ENCODE measurements at places on chromosomes 7 and 10.

- DNase-seq = no peak
Observed at GRCh38 chr7:99308461-99309074, 17.1 kb upstream of the ARPC1A start.

DNA sequence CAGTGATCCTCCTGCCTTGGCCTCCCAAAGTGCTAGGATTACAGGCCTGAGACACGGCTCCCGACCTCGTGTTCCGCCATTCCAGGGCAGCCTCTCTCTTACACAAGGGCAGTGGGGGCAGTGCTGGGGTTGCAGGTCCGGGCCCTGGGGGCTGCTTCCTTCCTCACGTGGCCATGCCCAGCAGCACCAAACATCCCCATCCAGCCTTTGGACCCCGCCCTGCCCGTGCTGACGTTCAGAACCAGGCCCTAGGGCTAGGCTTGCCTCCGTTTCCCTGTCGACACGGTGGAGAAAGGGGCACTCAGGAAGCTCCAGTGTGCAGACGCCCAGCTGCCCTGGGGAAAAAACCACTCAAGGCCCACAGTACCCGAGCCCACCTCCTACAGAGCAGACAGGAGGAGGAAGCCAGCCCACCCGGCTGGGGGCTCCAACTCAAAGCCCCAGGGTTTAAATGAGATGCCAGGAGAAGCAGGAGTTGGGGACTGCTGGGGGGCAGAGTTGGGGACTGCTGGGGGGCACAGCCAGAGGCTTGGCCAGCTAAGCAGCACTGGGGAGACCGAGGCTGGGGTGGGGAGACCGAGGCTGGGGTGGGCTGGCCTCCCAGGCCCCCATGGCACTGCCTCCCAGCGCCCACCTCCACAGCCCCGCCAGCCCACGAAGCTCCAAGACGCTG, 35.9 kb downstream of the ADAP1 start:
- no peak for DNase-seq

DNA sequence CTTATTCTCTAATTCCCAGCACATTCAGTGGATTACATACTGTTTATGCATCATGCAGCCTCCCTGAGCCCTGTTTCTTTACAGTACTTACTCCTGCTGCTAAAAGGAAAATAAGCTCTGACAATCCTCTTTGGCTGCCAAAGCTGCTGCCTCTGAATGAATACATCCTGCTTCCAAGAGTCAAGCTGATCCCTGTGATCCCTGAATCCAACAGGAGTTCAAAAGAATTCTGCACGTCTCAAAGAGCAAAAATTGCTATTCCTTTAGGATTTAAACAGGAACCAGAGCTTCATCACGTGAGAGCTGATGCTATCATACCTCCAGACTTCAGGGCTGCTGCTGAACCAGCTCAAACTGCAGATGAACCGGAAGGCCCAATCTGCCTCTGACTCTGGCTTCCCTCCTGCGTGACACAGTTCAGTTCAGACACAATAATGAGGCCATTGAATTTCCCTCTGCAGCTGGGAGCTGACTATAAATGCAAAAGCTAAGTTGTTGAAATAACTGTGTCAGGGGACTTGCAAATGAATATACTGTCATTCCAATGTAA, 851.0 kb upstream of the PHF14 start:
- no peak for DNase-seq

GRCh38 chr10:102040305-102041050, 15.5 kb downstream of the ARMH3 start:
- DNase-seq = no peak

DNA sequence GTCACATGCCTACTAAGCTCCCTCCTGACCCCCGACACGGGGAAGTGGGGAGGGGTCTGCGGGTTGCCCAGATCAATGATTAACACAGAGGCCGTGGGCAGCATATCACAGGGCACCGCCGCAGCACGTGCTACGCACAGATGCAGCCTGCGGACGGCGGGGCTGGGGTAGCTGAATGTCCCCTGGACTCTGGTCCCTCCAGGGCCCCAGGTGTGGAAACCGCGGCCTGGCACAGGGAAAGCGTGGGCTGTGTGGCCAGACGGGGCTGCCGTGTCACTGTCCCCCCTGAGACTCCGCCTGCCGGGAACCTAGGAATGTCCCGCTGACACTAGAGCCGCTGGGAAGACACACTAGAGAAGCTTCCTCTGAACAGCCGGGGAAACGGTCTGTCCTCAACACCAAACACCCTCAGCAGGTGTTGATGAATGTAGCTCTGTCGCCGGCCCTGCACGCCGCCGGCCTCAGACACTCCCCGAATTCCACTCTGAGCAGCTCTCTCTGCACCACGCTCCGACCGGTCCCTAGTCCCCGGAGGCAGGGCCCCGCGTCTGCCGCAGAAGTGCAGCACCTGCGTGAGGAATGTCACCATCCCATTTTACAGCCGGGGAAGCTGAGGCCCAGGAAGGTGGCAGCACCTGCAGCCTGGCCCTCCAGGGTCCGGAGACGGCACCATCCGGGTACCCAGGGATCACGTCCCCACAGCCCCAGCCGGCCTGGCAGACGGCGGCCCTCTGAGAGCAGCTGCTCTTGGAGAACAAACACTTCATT, 33.4 kb upstream of the PDGFA start:
- no peak for DNase-seq

DNA sequence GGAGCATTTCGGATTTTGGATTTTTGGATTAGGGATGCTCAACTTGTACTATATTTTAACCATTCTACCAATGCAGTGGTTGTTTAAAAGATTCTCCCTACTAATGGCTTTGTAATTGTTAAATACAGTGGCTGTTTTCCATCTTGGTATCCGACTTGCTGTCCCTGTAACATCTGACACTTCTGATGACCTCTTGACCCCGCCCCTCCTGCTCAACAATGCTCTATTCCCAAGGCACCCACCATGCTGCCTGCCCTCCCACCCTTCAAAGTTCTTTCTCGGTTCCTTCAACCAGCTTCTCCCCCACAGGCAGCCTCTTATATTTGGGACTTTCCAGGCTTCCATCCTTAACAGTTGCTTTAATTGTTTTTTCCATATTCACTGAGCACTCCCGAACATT, 2.0 kb downstream of the PRTFDC1 start:
- no peak for DNase-seq

DNA sequence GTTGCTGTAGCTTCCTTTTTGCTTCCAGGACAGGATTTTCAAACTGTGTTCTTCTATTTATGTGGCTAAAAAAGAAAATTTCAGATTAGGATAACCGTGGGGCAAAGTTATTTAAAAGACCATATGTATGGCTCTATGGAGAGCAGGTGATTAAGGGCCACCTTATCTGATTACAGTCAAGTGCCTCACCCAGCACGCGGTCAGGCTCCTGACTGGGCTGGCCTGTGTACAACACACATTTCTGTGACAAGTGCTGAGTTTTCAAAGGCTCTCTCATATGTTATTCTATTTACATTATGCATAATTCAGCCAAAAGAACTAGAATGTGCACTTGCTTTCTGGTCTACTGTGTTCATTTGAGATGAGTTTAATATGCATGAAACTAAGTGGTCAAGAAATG, 547.4 kb downstream of the PHTF2 start:
- DNase-seq = no peak

DNA sequence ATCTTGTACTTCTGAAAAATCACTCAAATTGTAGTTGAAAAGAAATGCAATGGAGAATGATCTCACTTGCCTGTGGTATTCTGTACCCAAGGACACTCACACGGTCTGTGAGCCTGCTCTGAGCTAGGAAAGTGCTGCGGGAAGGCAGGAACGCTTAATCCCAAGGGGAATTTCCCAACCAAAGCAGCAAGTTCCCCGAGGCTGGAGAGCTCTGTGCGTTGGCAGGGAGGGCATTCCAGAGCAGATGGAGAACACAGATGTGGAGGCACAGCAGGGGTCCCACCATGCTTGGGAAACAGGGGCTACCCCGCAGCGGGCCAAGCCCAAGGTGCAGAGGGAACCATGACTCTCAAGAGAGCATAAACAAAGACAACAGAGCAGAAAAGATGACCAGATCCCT, 13.6 kb downstream of the SVIL start:
- no peak for DNase-seq

DNA sequence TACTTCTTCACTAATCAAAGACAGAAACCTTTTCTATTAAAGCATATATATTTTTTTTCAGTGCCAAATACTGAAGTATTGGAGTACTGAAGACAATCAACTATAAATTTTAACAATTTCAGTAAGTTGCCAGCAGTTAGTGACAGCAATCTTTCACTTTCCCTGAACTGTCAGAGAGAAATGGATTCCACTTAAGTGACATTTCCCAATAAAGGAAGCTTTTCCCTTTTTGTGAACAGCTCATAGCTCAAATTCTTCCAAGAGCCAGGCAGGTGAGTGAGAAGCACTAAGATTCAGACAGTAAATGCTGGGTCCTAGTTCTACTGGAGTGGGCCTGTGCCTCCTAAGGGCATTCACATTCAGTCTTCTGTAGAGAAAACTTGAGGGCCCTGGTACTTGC, 142.0 kb downstream of the SRPK2 start:
- DNase-seq = no peak

DNA sequence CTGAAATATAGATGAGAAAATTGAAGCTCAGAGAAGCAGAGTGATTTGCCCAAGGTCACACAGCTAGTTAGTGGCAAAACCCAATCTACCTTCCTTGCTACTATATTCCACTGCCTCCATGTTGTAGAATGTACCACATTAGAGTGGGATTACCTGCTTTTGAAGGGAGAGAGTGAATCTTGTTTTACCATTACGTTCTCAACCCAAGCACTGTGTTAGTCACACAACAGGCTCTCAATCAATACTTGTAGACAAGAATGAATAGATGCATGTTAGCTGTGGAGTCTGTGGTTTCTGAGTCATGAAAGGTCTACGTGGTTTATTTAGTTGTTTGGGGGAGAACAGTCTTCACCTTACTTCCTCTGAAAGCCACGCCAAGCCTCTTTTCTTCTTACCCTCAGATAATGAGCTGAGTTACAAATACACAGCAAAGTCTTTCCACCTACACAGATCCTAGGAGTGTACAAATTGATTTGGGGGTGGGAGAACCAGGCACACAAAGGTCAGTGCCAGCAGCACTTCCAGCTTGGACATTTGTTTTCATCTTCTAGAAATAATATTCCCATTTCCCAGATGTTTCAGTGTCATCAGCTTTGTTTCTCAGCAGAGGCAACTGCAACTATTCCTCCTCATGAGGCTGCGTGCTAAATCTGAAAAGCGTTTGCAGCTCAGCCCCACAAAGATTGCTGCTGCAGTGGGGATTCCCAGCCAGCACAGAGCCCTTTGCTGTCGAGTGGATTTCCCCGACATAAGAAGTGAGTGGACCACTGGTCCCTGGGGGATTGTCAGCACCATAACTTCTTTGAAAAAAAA, 71.5 kb upstream of the ADO start:
- DNase-seq = peak; percentile 38

DNA sequence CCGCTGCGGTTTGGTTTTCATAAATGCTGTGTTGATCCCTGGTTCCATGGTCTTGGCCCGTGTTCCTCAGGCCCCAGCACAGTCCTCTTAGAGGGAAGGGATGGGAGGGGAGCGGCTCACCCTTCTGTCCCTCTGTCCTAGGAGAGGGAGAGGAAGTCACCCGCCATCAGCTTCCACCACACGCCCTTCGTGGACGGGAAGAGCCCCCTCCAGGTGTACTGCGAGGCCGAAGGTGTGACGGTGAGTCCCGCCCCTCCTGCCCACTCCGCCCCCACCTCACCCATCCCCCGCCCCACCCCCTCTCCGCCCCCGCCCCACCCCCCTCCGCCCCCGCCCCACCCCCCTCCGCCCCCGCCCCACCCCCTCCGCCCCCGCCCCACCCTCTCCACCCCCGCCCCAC, 37.5 kb upstream of the DPYSL4 start:
- DNase-seq = no peak

DNA sequence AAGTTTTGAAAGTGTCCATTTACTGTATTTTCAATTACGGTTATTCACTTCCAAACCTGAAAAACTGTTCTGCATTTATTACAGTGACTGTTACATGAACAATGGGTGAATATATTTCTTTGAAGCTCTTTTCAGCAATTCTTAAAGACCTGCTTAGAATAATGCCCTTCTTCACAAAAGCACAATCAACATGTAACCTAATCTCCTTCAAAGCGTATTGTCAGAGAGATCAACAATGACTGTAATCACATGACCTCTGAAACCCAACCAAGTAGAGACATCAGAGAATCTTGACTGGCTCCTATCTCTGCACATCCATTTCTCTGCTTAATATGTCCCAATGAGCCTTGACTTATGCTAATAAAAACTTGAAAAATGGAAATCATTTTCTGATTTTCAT, 126.7 kb downstream of the NRCAM start:
- DNase-seq = no peak

DNA sequence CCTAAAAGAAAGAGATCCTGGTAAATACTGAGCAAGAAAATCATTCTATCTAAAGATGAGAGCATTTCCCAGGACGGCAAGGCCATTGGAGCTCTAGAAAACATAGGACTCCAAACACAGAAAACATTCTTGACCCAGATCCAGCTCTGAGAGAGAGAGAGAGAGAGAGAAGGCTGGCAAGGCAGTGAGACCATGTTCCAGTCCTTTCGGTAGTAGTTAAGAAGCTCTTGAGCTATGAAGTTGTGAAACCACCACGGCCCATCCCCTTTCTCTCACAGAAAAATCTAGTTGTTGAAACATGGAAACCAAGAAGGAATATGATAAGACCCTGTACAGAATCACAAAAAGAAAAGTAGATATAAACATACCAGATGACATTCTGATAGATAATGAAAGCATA, 212.4 kb upstream of the NPSR1 start:
- no peak for DNase-seq

DNA sequence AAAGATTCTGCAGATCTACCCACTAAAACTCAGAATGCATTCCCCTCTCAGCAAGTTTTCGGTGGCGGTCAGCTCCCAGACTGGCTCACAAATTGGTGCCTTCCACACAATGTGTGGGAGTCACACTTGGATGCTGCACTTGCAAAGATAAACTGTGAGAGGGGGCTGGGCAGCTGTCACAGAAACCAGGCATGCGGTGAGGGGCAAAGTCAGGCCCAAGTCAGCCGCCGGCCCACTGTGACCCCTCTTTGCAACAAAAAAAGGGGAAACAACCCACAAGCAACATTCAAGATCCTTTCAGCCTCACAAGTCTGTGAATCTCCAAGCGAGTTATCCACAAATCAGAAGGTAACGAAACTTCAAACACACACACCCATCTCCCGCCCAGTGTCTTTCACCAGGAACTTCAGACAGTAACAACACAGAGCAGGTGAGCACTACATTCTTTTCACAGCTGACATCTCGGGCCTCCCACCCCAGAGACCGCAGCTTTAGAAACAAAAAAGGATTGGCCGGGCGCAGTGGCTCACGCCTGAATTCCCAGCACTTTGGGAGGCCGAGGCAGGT, 32.0 kb downstream of the SNX8 start:
- no peak for DNase-seq
